ENCODE measurements at places on chromosomes 6 and 20.

DNA sequence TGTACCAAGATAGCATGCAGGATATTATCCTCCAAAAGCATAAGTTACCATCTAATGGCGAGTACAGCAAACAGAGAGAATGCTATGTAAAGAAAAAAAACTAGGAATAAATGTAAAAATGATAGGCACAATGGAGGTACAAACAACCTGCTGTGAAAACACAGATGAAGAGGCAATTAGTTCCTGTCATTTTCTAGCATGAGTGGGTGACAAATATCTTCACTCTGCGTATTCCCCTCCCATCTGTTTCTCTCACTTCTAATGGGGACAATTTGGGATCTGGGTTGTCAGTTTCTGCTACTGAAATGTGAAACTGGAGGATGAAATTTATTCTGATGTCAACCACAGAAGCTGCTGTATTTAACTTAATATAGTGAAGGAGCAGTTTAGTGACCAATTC lies 11.7 kb upstream of the PTPRK start:
- DNase-seq = no peak

- no peak for DNase-seq
Measured at GRCh38 chr6:241336-241865, 50.9 kb upstream of the DUSP22 start.

DNA sequence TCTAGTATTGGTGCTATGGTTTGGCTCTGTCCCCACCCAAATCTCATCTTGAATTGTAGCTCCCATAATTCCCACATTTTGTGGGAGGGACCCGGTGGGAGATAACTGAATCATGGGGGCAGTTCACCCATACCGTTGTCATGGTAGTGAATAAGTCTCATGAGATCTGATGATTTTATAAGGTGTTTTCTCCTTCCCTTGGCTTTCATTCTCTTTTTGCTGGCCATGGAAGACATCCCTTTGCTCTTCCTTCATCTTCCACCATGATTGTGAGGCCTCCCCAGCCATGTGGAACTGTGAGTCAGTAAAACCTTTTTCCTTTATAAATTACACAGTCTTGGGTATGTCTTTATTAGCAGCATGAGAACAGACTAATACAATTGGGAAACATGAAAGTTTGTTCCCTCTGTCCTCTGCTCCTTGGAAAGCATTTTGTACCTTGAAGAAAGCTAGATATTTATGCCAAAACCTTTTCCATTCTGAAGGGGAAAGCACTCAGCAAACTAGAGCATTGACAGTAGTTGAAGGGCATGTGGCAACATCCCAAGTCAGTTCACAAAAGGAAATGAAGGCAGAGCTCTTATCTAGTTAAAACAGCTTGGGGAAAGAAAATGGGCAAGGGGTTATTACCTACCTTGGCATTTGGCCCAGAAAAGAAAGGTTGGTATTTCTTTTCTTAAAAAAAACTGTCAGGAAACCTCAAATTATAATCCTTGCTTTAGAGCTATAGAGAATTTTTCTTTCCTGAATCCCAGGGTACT lies 10.7 kb upstream of the TNFAIP3 start:
- DNase-seq = no peak

GRCh38 chr20:10134176-10134575 lies 84.5 kb upstream of the SNAP25 start:
- DNase-seq = no peak

GRCh38 chr20:34109442-34109841 lies 2.6 kb downstream of the EIF2S2 start:
- no peak for DNase-seq

DNA sequence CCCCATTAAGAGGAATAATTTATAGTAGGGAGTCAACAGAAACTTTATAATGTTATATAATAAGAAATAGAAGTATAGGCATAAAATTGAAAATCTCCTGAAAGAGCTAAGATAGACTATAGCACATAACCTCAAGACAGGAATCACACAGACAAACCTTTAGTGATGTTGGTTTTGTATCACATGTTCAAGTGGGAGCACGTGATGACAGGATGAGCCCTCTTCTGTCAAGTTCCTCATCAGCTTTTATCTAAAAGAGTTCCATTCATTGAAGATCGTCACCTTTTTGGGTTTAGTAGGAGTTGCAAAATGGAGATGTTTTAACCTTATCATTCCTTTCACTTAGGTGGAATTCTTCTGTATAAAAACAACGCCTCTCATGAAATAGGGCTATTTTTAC lies 127.0 kb downstream of the MCHR2 start:
- DNase-seq = no peak

GRCh38 chr20:15059438-15059837 lies 722.0 kb upstream of the FLRT3 start:
- DNase-seq = no peak

- no peak for DNase-seq
Measured at GRCh38 chr6:105644073-105644489, 241.2 kb upstream of the PREP start.

- peak; percentile 27 for DNase-seq
Measured at GRCh38 chr6:56663344-56663743, 20.7 kb upstream of the DST start.

DNA sequence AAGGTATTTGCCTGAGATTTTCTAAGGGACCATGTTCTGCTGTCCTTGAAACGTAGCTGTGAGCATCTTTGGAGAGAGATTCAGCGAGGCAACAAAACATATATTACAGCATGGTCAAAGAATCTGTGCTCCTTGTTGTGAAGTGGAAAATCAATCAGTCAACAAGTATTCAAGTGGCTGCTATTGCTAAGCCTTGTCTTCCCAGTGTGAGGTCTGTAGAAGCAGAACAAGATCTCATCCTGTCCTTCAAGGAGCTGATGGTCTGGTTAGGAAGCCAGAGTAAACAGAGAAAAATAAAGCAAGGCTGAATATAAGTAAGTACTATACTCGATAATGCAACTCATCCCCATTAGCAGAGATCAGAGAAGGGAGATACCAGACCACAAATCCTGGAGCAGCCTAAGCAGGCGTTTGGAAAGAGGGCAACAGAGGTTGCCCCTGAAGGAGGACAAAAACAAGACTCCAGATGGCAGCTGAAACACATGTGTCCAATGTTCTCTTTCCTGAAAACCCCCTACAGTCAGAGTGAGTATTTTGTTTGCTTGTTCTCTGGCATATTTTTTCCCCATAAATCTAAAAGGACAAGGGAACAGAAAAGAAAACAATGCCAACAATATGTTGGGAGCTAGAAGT lies 392.0 kb downstream of the SYNE1 start:
- DNase-seq = no peak

- no peak for DNase-seq
Measured at GRCh38 chr6:111469543-111469942, 13.5 kb downstream of the REV3L start.

GRCh38 chr20:21101932-21102575 lies 4.1 kb downstream of the LINC00237 start:
- DNase-seq = no peak

GRCh38 chr20:53757472-53757913 lies 163.9 kb upstream of the ZNF217 start:
- DNase-seq = no peak

DNA sequence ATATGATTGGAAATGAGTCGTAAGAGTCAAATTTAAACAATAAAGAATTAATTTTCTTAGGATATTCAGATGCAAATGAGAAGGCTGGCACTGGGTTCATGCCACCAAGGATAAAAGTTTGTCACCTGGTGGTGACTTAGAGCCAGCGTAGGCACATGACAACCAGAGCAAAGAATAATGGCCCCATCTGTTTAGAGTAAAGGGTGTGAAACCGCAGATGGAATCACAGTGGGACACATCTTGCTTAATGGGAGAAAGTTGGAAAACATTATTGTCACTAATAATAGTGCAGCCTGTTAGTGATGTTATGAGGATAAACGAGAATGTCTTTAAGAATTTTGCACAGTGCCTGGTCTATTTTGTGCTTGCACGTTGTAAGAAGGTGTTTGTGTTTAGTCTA lies 727.8 kb downstream of the QKI start:
- no peak for DNase-seq

DNA sequence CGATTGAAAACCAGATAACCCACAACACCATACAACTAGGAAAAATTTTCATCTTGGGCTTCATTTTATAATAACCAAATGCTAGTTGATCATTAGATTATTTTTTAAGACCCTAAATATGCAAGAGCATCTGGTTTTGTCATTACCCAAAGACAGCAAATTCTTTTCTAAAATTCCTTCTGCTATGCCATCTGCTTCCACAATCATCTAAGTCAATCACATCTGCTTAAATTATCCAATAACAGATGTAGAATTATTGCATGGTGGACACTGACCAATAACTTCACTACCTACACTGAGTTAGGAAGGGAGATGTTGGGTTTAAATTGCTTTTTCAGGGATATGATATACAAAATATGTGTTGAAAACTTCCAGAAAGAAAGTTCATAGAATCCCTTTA lies 41.9 kb downstream of the PKHD1 start:
- no peak for DNase-seq
